ENCODE measurements at places on chromosomes 7 and 10.
A peak's percentile ranks its signal among the peaks of the same experiment; 100 is the strongest.

DNA sequence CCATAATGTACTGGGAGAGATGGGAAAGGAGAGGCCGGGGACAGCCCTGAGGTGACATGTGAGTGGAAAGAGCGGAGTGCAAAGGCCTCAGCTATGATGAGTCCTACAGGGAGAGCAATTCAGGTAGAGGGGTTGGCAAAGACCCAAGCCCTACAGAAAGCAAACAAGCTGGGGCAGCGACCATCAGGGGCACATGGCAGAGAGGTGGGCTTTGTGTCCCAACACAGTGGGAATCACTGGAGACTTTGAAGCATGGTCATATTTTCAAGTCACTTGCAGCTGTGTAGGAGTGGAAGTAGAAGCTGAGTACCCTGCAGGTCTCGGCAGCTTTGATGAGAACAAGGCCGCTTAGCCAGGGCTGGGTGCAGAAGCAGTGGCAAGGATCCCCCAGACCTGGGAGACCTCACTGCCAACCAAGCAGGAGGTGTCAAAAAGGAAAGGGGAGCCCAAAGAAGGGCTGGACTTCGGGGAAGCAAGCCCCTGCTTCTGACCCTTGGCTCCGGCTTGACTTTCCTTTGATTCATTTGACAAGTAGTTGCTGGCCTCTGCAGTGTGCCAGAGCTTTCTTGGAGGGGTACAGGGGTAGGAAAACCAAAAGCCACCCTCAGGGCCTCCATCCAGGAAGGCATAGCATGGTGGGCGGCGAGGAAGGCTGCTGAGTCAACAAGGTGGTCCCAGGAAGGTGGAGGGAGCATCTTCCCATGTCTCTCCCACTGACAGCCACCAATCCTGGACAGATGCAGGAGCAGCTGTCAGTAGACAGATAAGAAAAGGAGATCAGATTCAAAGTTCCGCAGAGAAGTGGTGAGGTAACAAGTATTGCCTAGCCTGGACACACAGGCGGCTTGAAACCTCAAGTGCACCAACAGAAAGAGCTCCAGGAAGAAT is 1.9 kb upstream of the PGAM2 start:
- DNase-seq = no peak

GRCh38 chr10:11663763-11664555 is 52.5 kb upstream of the USP6NL start:
- no peak for DNase-seq

- no peak for DNase-seq
Observed at GRCh38 chr7:128398016-128398840, 11.6 kb downstream of the IMPDH1 start.

- no peak for DNase-seq
Observed at GRCh38 chr7:73726083-73726466, 6.6 kb upstream of the STX1A start.

GRCh38 chr10:86165666-86166065 is 200.9 kb downstream of the GRID1 start:
- DNase-seq = no peak

DNA sequence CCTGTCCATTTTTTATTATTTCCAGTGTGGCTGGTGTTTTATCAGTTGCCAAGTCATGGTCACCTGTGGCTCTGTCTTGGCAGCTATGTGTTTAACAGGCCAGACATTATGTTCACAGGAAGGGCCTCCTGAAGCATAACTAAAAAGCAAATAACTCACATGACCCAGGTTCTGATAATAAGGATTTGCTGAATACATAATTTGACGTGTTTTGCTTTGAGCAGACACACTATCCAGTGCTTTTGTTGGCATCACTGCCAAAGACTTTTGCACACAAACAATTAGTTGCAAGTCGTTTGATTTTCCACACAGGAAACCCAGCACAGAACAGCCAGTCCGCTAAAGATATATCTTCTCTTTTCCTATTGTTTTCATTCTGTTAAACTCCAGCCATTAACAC is 173.6 kb downstream of the ARL4A start:
- DNase-seq = no peak

- DNase-seq = no peak
Observed at GRCh38 chr7:108459922-108460551, 3.8 kb upstream of the NRCAM start.

DNA sequence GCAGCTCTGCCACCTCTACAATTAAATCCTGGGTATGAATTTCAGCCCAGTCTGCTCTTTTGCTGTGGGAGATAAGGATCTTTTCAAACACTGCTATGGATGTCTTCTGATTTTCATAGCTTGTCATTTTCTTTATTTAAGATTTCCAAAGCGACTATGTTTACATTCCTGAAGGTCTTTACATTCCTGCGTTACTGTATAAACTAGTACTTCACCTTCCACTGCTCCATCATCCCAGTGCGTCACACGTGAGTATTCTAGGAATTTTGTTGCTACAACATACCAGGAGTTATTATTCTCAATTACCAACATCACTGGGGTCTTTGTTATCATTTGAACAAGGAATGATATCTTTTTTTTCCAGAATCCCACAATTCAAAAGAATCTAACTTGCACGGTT is 944.7 kb downstream of the SORCS3 start:
- no peak for DNase-seq

- no peak for DNase-seq
Observed at GRCh38 chr7:151062399-151063211, 3.2 kb downstream of the SLC4A2 start.

GRCh38 chr10:123759501-123760031 is 93.4 kb downstream of the GPR26 start:
- no peak for DNase-seq

DNA sequence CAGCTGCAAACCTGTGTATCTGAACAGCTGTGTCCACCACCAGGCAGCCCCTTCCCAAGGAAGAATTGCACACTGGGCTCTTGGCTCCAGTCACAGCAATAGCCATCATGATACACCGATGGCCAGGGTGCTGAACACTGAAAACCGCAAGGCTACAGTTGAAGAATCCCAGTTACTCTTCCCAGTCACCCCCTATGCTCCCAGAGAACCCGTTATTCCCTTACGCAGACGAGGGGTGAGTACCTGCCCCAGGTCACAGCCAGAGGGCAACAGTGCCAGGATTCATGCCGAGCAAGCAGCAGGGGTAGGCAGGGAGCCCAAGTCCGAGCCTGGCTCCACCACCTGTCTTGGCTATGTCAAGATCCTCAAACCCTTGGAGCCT is 57.8 kb downstream of the RASGEF1A start:
- DNase-seq = no peak

DNA sequence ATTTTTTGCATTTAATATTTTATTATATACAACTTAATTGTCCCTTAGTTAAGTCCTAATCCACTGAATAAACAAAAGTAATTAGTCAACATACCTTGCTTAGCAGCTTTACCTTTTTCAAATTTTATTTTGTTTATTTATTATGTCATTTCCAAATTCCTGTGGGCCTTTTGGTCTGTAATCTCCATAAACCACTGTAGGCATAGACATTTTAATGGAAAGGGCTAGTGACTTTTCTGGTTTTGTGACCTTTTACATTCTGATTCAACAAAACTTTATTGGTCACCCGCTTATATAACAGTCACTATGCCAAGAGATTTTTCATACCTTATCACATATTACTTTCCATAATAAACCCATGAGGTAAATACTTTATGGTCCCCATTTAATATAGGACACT is 181.3 kb upstream of the PRPS1L1 start:
- DNase-seq = no peak

GRCh38 chr7:157339777-157340677 is 3.2 kb downstream of the DNAJB6 start:
- peak; percentile 49 for DNase-seq

DNA sequence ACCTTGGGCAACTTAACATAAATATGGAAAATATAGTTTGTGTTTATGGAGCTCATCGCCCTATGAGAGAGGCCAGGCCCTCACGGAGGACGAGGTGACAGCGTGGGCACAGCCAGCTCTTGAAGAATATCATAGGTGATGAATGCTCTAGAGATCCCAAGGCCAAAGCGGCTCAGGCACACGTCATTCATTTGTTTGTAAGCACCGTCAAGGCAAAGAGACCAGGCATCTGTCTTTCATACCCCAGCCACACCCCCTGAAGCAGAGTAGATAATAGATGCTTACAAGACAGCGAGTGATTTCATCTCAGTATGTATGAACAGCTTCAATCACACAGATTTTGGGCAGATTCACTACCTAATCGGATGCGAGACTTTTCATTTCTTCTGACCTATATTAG is 242.1 kb upstream of the C7orf33 start:
- DNase-seq = no peak

- DNase-seq = no peak
Observed at GRCh38 chr7:36639826-36640225, 84.5 kb downstream of the AOAH start.

DNA sequence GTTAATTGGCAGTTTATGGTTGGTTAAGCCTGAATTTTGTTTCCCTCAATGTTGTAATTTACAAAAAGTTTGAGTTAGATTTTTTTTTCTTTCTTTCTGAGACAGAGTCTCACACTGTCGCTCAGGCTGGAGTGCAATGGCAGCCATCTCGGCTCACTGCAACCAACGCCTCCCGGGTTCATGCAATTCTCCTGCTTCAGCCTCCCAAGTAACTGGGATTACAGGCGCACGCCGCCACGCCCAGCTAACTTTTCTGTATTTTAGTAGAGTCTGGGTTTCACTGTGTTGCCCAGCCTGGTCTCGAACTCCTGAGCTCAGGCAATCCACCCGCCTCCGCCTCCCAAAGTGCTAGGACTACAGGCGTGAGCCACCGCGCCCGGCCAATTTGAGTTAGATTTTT is 935 bp downstream of the ZNF273 start:
- DNase-seq = no peak

DNA sequence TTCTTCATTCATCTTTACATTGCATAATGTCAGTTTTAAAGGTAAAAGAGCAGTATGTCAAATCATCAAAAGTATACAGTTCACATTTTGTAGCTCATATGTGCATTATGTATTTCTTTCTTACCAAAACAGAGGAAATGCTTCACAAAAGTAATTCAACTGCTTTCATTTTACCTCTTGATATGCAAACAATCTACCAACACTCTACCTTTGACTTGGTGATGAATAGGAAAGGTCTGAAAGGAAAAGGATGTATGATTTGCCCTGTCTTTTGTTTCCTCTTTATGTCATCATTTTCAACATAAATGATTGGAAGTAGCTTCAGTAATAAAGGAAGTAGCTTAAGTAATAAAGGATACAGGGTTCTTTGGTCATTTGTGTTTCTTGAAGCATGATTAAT is 846.7 kb downstream of the NXPH1 start:
- no peak for DNase-seq

- DNase-seq = no peak
Observed at GRCh38 chr10:51313773-51314478, 239.6 kb downstream of the PRKG1 start.

- no peak for DNase-seq
Observed at GRCh38 chr7:35624299-35625186, 70.4 kb downstream of the HERPUD2 start.

GRCh38 chr10:64537928-64538327 is 1016.7 kb downstream of the REEP3 start:
- no peak for DNase-seq

- DNase-seq = no peak
Observed at GRCh38 chr10:96082153-96082552, 38.8 kb downstream of the CCNJ start.

GRCh38 chr7:86991771-86992191 is 67.7 kb downstream of the ELAPOR2 start:
- no peak for DNase-seq

DNA sequence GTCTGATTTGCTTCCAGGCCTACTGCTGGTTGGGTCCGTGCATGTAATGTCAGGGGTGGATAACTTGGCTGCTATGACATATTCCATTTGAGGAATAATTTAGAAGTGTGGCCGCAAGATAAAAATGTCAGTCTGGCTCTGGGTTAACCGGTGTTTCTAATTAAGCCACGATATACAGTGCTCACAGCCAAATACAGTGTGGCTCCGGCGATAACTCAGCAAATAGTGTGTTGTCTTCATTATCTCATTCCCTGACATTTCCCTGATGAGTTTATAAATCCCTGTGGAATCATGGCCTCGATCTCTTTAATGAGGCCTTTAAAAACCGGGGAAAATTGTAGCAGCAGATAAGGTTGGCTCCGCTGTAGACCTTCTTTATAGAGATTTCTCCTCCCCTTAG is 1125.0 kb downstream of the TYW1 start:
- DNase-seq = no peak

DNA sequence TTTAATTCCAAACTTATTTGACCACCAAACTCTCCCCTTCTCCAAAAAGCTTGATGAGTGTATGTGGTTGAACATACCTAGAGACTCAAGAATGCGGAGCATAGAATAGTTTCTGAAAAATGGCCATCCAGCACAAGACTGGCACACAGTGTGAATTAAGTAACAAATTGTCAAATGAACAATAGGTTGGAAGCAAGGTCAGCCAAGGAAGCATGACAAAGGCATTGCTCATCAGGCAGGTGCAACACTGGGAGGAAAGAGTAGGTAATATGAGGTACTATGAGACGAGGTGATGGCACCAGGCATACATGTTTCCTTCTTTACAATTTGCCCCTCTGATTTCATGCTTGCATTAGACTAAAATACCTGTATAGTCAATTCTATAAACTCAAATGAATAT is 73.7 kb downstream of the DKK1 start:
- no peak for DNase-seq

DNA sequence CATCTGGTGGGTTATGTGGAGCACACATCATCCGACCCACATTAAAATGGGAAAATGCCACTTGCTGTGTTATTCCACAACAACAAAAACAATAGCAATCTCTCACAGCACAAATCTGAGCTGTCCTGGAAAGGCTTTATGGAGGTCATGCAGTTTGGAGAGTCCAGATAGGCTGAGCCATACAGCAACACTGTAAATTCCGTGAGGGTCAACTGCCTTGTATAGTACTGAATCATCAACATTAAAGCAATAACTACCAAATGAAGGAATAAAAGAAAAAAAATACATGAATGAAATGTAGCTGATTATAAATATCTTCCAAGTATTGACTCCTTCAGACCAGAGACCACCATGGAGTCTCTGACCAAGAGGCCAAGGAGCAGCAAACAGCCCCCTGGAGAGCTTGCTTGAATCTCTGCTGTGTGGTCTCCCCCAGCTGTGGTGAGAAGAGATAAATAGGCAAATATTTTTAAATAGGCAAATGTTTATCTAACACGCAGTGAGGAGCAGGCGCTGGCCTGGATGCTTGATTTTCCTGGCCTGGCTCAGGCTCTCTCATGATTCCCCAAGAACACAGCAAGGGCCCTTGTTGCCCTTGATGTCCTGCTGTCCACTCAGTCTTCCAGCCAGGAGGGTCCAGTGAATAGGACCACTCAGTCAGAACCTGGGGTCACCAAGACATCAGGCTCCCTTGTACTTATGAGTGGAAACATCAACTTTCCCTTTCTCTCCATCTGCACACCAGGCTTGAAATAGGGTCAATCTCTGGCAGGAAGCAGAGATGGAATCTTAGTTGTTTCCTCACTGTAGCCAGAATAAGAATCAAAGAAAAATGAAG is 1021.3 kb downstream of the XPNPEP1 start:
- no peak for DNase-seq

DNA sequence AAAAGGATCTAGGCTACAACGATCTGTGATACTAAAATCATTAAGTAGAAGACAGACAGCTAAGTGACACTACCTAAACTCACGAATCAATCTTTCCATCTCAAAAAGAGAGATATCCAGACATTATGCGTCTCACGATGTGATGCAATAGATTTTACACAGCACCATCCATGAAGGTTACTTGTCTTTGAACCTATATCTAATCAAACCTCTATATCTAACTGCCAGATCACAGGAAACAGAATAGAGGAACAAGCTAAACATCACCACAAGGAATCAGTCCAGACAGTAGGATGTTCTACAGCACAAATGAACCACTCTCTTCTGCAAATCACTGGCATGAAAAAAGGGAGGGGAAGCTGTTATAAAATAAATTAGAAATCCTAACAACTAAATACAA is 4.1 kb downstream of the RAPGEF5 start:
- no peak for DNase-seq

- no peak for DNase-seq
Observed at GRCh38 chr7:133081119-133081598, 731 bp downstream of the CHCHD3 start.
